ENCODE measurements at places on chromosomes 7 and 10.

- no peak for DNase-seq
These were observed 152.0 kb upstream of the ADO start for GRCh38 chr10:62652564-62652963.

DNA sequence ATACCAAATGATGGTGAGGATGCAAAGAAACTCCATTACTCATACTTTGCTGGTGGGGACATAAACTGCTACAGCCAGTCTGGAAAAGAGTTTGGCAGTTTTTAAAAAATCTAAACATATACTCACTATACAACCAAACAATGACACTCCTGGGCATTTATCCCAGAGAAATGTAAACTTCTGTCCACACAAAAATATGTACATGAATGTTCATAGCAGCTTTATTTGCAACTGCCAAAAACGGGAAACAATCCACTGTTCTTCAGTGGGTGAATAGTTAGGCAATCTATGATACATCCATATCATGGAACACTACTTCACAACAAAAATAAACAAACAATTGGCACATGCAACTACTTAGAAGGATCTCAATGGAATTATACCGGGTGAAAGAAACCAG, 276.4 kb upstream of the SP8 start:
- no peak for DNase-seq

GRCh38 chr7:91550931-91551330, 286.7 kb downstream of the FZD1 start:
- no peak for DNase-seq

GRCh38 chr10:15313843-15314242, 57.2 kb downstream of the FAM171A1 start:
- DNase-seq, result no peak

GRCh38 chr10:87875929-87876571, 12.6 kb downstream of the PTEN start:
- no peak for DNase-seq

GRCh38 chr7:112334366-112334765, 115.9 kb upstream of the IFRD1 start:
- no peak for DNase-seq

DNA sequence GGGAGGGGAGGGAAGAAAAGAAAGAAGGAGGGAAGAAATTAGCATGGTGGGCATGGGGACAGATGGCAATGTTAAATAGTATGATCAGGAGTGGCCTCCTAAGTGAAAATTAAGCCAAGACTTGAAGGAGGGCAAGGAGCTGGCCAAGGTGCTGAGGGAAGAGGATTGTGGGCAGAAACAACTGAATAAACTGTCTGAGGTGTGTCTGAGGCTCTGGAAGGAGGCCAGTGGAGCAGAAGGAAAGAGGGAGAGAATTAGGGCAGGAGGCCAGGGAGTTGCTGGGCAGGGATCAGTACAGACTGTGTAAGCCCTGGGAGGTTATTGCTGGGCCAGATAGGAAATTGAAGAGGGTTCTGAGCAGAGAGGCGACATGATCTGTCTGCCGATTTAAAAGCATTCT, 40.6 kb upstream of the VKORC1L1 start:
- DNase-seq, result no peak

DNA sequence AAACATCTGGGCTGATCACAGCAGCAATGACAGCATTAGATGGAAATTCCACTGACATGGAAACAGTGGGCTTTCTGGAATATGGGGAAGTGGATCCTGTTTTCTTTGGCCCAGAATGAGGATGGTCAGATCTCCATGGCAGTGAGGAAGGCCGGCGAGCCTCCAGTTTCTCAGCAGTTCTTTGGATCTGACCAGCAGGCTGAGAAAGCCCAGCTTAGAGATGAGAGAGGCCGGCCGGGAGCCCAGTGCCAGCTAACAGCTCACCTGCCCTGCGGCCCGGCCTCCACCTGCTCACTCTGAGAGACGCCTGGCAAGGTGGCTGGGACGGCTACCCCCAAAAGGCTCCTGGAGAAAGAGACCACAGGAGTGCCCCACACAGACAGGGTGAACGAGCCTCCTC, 24.2 kb downstream of the GPER1 start:
- DNase-seq, result no peak

- no peak for DNase-seq
These were observed 31.6 kb downstream of the ELAPOR2 start for GRCh38 chr7:87027900-87028299.

DNA sequence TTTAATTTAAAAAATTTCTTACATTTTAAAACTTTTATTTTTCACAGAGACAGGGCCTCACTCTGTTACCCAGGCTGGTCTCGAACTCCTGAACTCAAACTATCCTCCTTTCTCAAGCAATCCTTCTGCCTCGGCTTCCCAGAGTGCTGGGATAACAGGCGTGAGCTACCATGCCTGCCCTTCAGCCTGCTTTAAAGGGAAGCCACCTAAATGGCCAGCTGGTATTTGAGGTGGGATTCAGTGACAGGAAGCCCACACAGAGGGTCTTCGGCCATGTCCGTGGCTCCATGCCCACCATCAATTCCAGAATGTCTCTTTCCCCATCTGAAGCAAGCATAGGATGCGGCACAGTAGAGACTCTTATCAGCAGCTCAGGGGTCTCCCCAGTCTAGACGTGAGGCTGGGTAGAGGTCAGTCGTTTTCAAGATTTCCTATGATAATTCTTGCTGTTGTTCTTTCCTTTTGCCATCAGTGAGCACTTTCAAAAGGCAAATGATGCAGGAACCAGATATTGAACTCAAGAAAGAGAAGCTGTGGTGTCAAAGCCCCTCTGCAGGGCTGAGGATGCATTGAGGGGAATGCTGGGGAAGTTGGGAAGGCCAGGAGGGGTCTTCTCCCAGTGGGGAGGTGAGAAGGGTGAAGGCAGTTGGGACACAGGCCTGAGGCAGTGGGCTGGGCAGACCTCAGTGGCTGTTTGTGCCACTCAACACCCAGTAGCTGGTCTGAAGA, 291.5 kb upstream of the IGFBP3 start:
- DNase-seq, result no peak

DNA sequence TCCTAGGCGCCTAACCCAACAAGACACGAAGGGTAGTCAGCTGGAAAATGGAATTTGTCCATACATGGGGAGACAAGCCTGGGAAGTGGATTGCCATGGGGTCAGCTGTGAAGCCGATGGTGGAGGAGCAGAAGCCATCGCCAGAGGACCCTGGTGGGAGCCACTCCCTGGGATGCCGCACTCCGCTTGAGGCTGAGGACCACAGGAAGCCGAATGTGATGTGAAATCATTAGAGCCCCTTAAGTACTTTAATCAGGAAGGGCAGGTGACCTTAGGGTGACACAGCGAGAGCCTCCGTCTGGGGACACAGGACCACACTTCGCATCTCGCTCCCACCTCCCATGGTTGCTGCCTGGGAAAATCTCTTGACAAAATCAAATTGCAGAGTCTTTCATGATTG, 614.6 kb upstream of the MGMT start:
- no peak for DNase-seq

DNA sequence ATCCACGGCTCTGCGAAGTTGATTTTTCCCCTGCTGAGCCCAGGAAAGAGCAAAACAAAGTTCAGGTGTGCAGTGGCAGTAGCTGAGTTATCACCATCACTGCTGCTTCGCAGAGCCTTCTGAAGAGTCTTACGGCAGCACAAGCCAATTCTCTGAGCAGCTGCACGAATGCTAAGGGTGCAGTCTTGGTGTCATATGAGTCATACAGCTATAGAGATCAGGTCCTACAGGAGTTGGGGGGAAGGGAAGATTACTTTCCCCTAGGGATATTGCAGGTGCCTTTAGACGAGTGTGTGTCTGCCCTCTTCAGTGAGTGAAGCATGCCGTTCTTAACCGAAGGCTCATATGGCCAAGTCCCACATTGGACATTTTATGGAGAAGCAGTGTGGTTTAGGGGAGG, 227.8 kb downstream of the CELF2 start:
- no peak for DNase-seq

- no peak for DNase-seq
These were observed 166.9 kb downstream of the GLI3 start for GRCh38 chr7:42070068-42070467.

- DNase-seq, result no peak
These were observed 38.2 kb upstream of the PLEKHA1 start for GRCh38 chr10:122336332-122336731.

GRCh38 chr7:99579956-99580777, 17.9 kb upstream of the TMEM225B start:
- no peak for DNase-seq

DNA sequence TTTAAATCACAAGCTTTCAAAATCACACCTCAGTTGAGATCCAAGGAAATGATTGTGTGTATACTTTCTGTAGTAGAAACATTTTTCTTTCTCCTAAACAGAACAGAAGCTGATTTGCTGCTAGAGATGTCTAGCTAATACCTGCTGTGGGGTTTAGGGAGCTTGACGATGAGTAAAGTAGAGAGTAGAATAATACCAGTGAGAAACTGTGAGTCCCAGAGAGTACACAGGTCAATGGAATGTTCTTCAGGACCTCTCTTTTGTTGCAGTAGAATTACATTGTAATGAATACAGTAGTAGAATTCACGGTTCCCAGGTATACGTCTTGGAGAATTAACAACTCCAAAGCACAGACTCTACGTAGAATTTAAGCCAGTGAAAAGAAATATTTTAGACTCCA, 18.0 kb downstream of the TRUB1 start:
- no peak for DNase-seq

GRCh38 chr7:92684274-92684673, 94.1 kb upstream of the FAM133B start:
- no peak for DNase-seq

DNA sequence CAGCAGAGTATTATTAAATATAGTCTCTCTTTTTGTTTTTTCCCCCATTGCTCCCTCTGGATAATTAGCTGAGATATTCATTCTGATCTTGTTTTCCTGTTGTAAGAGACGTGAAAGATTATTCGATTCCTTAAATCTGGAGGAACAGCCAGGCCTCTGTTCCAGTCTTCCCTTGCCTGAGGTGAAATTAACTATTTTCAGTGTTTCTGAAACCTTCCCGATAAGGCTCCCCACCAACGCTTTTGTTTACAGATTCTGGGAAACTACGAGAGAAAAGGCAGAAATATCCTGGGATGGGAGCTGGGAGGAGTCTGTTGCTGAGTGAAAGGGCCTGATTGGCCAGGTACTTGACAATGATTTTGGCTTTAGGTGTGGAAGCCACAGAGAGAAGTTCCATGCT, 63.6 kb upstream of the AGR3 start:
- DNase-seq, result no peak

GRCh38 chr7:26485367-26485934, 193.8 kb downstream of the SNX10 start:
- DNase-seq, result no peak

GRCh38 chr7:32941181-32941580, 16.1 kb upstream of the FKBP9 start:
- no peak for DNase-seq

All from NCI-H446 (cell line).